ENCODE measurements at places on chromosomes 4 and X. TPM values are rescaled to one million over a fixed set of nuclear protein-coding genes. Genes with fewer than 3 reads are reported as not detected.

Gene FAM9B
- not detected for polyA plus RNA-seq

Gene DCX
- 0.03 TPM for polyA plus RNA-seq

Gene TAF7L
- 0.18 TPM for polyA plus RNA-seq

Gene ZFP92
- 0.17 TPM for polyA plus RNA-seq

Gene MUC7
- polyA plus RNA-seq, result not detected

Gene ZFYVE28
- polyA plus RNA-seq, result 7.0 TPM

Gene NAP1L5
- 81.0 TPM for polyA plus RNA-seq

Gene TMEM31
- polyA plus RNA-seq, result not detected

Gene USP51
- polyA plus RNA-seq, result 2.5 TPM

Gene ZCCHC18
- polyA plus RNA-seq, result 4.3 TPM

Gene HS3ST1
- 2.4 TPM for polyA plus RNA-seq

Gene TFE3
- 4.2 TPM for polyA plus RNA-seq

Gene NSUN7
- not detected for polyA plus RNA-seq

Gene GAGE2A
- not detected for polyA plus RNA-seq

Gene ARHGAP36
- polyA plus RNA-seq, result not detected

Gene FAM47A
- polyA plus RNA-seq, result not detected

Gene OTC
- not detected for polyA plus RNA-seq

Gene ZNF157
- 0.17 TPM for polyA plus RNA-seq

Gene CXXC4
- polyA plus RNA-seq, result 5.4 TPM

Gene NLGN4X
- 16.9 TPM for polyA plus RNA-seq

Gene VCX
- polyA plus RNA-seq, result not detected

Gene TASL
- polyA plus RNA-seq, result not detected

Gene BANK1
- polyA plus RNA-seq, result 0.89 TPM

Gene CAPN6
- polyA plus RNA-seq, result 0.11 TPM

Gene PHEX
- polyA plus RNA-seq, result 0.06 TPM

Gene INTS12
- polyA plus RNA-seq, result 28.4 TPM

Gene CSAG3
- polyA plus RNA-seq, result not detected

Gene GUCY2F
- not detected for polyA plus RNA-seq

Gene FAM50A
- 5.7 TPM for polyA plus RNA-seq

Gene DYNLT3
- polyA plus RNA-seq, result 43.7 TPM

Gene RGN
- polyA plus RNA-seq, result 21.0 TPM

Gene LRPAP1
- 21.3 TPM for polyA plus RNA-seq
